Caco-2 (cell line): ENCODE measurements at places on chromosomes 12 and 14. TPM values are rescaled to one million over a fixed set of nuclear protein-coding genes. Genes with fewer than 3 reads are reported as not detected.

GRCh38 chr12:132084621-132085290, 59.4 kb downstream of the DDX51 start:
- H3K27me3 ChIP-seq = no peaks in the 10 kb centered on the region
- H3K4me3 ChIP-seq = peak overlapping the region; percentile 99
- DNase-seq = peak; percentile 91
- peaks cover 1% of the 10 kb centered on the region; the same call in 1 of the 2 replicates for H3K36me3 ChIP-seq

- peaks cover 22% of the 10 kb centered on the region for H3K4me1 ChIP-seq
- no peaks in the 10 kb centered on the region for H3K36me3 ChIP-seq
- no peak for DNase-seq
- no peak overlapping the region for H3K27ac ChIP-seq
- no peak overlapping the region for H3K4me3 ChIP-seq
Observed at GRCh38 chr14:89457007-89457406, 40.0 kb upstream of the FOXN3 start.

The OLR1 gene
- 176 and 183 TPM in 2 replicates for total RNA-seq

The CYP46A1 gene
- 0.05 and 0.09 TPM in 2 replicates for total RNA-seq

DNA sequence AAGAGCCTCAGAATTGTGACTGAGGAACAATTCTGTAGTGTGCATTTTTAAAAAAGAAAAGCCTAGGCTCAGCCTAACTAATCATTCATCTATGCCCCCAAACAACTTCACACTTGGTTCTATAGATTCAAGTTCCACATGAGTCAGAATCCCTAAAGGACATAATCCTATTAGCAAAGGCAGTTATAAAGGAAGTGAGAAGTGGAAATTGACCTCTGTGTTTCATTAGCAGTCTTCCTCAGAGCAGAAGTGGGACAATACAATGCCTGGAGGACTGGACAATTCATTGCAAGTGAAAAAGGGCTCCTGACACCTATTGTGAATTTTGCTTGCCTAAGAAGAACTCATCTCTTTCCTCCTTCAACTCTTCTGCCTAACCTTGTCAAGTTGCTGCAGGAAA, 222.3 kb downstream of the PTPRO start:
- no peaks in the 10 kb centered on the region for H3K36me3 ChIP-seq
- no peak overlapping the region for H3K27ac ChIP-seq
- no peaks in the 10 kb centered on the region; the same call in 1 of the 2 replicates for H3K27me3 ChIP-seq
- DNase-seq = no peak

GRCh38 chr12:4648104-4648500, 749 bp downstream of the AKAP3 start:
- peaks cover 7% of the 10 kb centered on the region for H3K4me1 ChIP-seq
- peak overlapping the region; percentile 46 for H3K4me3 ChIP-seq
- peak overlapping the region; percentile 95 for H3K27ac ChIP-seq

The ANHX gene
- total RNA-seq = not detected in 2 replicates

The ACVR1B gene
- total RNA-seq = 92.7 and 112 TPM in 2 replicates

GRCh38 chr12:124436366-124436765, 131.0 kb downstream of the NCOR2 start:
- no peaks in the 10 kb centered on the region for H3K4me1 ChIP-seq
- H3K4me3 ChIP-seq = no peak overlapping the region
- H3K36me3 ChIP-seq = no peaks in the 10 kb centered on the region; the same call in 1 of the 2 replicates
- no peak for DNase-seq
- no peak overlapping the region for H3K27ac ChIP-seq
- no peaks in the 10 kb centered on the region for H3K27me3 ChIP-seq

The HRK gene
- total RNA-seq = 0.61 and 1.3 TPM in 2 replicates

- no peaks in the 10 kb centered on the region for H3K4me1 ChIP-seq
- no peak overlapping the region for H3K4me3 ChIP-seq
- no peak for DNase-seq
- H3K27ac ChIP-seq = no peak overlapping the region
- no peaks in the 10 kb centered on the region for H3K36me3 ChIP-seq
Observed at GRCh38 chr14:85562630-85563029, 32.7 kb downstream of the FLRT2 start.

DNA sequence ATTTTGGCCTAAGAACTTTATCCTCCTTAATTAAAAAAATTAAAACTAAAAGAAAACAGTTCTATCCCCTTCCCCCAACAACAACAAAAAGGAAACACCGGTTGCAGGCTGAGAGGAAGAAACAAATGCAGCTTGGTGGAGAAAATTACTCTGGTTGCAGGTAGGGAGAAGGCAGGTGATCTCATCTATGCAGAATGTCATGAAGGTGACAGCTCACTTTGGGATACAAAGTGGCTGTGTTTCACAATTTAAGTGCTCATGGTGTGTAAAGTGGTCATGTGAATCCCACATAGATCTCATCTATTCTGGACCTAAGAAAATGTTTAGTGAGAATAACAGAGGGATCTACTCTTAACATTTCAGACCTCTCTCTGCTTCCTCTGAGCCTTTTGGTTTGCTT, 219.7 kb upstream of the PKP2 start:
- DNase-seq = no peak
- no peak overlapping the region for H3K4me3 ChIP-seq
- H3K4me1 ChIP-seq = no peaks in the 10 kb centered on the region
- no peaks in the 10 kb centered on the region for H3K36me3 ChIP-seq
- H3K27me3 ChIP-seq = no peaks in the 10 kb centered on the region

- DNase-seq = no peak
- H3K36me3 ChIP-seq = no peaks in the 10 kb centered on the region
- no peak overlapping the region for H3K27ac ChIP-seq
- H3K27me3 ChIP-seq = no peaks in the 10 kb centered on the region
- no peak overlapping the region for H3K4me3 ChIP-seq
- no peaks in the 10 kb centered on the region for H3K4me1 ChIP-seq
Observed at GRCh38 chr12:29762637-29763300, 21.0 kb downstream of the TMTC1 start.

- H3K36me3 ChIP-seq = no peaks in the 10 kb centered on the region
- DNase-seq = no peak
- no peaks in the 10 kb centered on the region for H3K27me3 ChIP-seq
- H3K4me3 ChIP-seq = no peak overlapping the region
- H3K27ac ChIP-seq = no peak overlapping the region
Observed at GRCh38 chr12:4119157-4119761, 154.3 kb upstream of the CCND2 start.

GRCh38 chr14:36627981-36628380, 33.7 kb upstream of the PAX9 start:
- H3K4me3 ChIP-seq = no peak overlapping the region
- no peaks in the 10 kb centered on the region for H3K36me3 ChIP-seq
- no peak overlapping the region for H3K27ac ChIP-seq
- DNase-seq = no peak

GRCh38 chr14:66802962-66803361, 295.0 kb downstream of the GPHN start:
- no peaks in the 10 kb centered on the region for H3K4me1 ChIP-seq
- H3K36me3 ChIP-seq = no peaks in the 10 kb centered on the region
- H3K27ac ChIP-seq = no peak overlapping the region
- H3K27me3 ChIP-seq = no peaks in the 10 kb centered on the region
- no peak for DNase-seq
- no peak overlapping the region for H3K4me3 ChIP-seq

DNA sequence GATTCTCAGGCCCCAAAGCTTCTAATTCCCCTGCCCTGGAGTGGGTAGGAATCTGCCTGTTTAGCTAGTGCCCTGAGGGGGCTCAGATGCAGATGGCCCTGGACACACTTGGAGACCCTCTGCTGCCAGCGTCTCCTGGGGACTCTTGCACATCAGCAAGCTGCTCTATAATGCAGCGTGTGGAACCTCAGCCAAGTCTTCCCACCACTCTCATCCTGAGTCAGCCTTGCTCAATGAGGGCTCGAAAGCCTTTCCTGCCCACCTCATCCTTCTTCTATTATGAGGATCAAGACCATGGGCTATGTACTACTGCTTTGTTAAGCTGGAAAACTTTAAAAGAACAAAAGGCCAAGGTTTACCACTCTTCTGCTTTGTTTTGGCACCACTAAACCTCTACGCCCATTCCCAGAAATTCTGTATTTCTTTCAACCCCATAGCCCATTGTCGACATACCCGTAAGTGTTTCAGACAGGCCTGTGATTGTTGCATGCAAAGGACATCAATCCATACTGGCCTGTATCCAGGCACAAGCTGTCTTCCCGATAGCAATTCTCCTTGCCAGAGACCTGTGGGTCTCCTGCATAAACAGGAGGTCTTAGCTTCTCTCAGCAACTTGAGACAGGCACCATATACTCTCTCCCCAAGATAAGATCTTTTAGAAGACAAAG, 246.9 kb downstream of the DPF3 start:
- DNase-seq = no peak
- no peak overlapping the region for H3K27ac ChIP-seq

The AKAP5 gene
- 15.0 and 15.9 TPM in 2 replicates for total RNA-seq
